NK-92 treated with Interleukin-12 subunit alpha and Interleukin-12 subunit beta, amount 100 ng/mL, for 24 hours (cell line): ENCODE measurements at places on chromosomes 1 and 21.

GRCh38 chr1:109925159-109925990 is 14.7 kb downstream of the CSF1 start:
- DNase-seq: no peak

- DNase-seq: no peak
Measured at GRCh38 chr1:41611932-41612450, 127.5 kb upstream of the EDN2 start.

GRCh38 chr1:232797856-232798510 is 7.2 kb upstream of the MAP10 start:
- DNase-seq: no peak

DNA sequence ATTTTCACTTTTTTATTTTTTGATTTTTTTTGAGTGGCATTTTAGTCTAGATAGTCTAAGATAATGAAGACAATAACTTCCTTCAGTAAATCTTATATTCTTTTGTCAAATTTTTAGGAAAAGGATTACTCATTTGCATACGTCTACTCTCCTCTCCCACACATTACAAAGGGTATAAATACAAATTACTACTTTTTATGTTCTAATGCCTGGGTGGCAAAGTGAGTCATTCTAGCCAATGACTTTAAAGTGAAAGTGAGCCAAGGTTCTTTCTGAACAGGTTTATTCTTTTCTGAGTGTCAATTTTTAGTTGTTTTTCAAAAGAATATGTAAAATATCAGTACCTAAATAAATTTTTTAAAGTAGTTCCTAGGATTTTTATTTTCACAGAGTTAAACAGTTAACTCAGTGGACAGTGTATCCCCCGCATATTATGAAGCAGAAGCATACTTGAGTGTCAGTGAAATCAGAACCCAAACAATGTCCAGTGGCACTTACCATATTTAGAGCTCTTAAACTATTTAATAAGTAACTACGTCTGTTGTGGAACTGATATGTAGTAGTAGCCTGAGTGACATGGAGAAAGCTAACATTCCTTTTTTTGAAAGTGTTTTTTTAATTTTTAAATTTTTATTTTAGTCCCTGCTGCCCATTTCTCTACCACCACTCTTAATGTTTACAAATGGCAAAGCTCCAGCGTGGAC is 141.7 kb downstream of the PHTF1 start:
- DNase-seq: no peak

- no peak for DNase-seq
Measured at GRCh38 chr1:112974646-112975045, 18.6 kb upstream of the SLC16A1 start.

GRCh38 chr1:74504125-74504932 is 8.1 kb downstream of the LRRC53 start:
- peak; percentile 3 for DNase-seq

DNA sequence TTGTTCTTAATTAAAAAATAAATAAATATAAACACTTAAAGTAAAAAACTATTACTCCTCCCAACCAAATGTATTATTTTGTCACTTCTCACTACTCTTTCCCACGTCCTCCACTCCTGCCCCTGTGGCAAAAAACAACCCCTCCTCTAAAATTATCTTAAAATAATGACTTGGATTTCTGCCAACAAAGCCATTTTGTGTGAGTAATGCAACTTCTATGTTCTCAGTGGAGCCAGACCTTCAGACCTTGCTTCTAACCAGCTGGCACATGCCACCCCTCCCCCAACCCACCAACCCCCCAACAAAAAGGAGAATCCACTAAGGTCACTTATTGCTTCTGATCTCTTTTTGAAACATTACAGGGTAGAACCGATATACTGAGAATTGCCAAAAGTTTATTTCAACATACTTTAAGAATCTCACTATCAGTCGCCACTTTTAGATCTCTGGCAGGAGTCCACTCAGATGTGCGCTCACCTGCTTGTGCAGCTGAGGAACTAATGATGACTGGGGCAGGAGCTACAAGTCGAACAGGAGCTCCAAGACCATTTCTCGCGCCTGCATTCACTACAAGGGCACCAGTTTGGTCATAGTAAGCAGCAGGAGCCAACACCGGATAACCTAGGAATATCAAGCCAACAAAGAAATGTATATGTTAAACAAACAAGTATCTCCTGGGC is 58.3 kb upstream of the SDC3 start:
- no peak for DNase-seq

GRCh38 chr1:58548371-58548770 is 1.8 kb upstream of the OMA1 start:
- no peak for DNase-seq

GRCh38 chr1:61887931-61888564 is 145.8 kb downstream of the PATJ start:
- DNase-seq: no peak

GRCh38 chr21:41064334-41064791 is 103.6 kb upstream of the BACE2 start:
- DNase-seq: no peak

GRCh38 chr1:163174524-163175437 is 27.9 kb downstream of the RGS5 start:
- peak; percentile 31 for DNase-seq
